Left lung (tissue), 14 donors: ENCODE measurements at places on chromosomes 12 and 14. TPM values are rescaled to one million over a fixed set of nuclear protein-coding genes. Genes with fewer than 3 reads are reported as not detected.
A peak's percentile ranks its signal among the peaks of the same experiment; 100 is the strongest.

DNA sequence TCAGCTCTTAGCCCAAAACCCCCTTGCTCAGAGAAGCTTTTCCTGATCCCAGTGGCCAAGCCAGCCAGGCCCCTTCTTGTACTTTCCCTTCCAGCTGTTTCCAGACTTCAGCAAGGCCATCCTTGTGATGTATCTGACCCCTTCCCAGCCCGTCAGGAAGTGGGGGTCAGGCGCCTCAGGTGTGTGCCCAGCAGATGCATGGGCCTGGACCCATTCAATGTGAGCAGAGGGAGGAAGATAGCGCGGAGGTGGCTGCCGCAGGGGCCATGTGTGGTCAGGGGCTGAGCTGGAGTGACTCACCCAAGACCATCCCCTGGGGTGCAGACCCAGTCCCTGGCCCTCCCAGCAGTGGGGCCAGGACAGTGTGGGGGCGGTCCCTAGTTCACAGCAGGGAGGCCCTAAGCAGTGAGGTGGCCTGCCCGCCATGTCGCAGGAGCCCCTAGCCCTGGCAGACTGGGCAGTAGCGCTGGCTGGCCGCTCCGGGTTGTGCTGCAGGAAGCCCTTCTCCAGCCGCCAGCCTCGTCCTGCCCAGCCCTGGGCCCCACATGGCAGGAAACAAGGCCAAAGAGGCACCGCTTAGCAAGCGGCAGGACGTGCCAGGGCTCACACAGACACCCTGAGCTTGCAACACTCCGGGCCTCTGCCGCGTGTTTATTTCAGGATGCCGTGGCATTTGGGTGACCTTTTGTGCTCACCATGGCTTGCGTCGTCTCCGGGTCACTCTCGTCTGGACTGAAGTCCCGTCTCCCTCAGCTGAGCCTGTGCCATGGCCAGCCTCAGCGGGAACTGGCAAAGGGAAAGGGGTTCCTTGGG is 12.0 kb downstream of the ADSS1 start:
- DNase-seq = peak; percentile 82

- no peak for DNase-seq
Measured at GRCh38 chr14:105146976-105147635, 21.5 kb downstream of the JAG2 start.

GRCh38 chr14:105846312-105846711 is 319.9 kb downstream of the TMEM121 start:
- no peak for DNase-seq

- DNase-seq = no peak
Measured at GRCh38 chr12:70576341-70577282, 60.6 kb downstream of the PTPRB start.

GRCh38 chr12:11662369-11662768 is 12.9 kb downstream of the ETV6 start:
- DNase-seq = no peak

DNA sequence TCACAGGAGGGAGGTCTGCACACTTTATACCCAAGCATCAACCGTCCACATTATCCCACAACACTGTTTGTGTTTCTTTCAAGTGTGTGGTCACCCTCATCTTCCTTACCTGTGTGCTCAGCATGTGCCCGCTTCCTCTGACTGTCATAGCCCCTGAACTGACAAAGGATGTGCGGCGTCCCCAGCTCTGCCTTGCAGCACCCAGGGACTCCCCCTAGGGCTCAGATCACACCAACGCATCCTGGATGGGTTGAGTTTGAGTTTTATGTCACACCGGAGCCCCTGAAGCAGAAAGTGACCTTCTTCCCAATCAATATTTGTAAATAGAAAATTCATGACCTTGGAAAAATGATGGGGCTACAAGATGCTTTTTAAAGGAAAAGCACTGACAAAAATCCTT is 770.7 kb upstream of the TMEM132C start:
- no peak for DNase-seq

GARIN6 gene
- polyA plus RNA-seq = not detected

GYS2 gene
- not detected for polyA plus RNA-seq
